Stimulated activated naive CD4-positive, alpha-beta T cell treated with Interleukin-2 at 50 U/mL for 16 hours (primary cell): ENCODE measurements at places on chromosomes 13 and 19.

DNA sequence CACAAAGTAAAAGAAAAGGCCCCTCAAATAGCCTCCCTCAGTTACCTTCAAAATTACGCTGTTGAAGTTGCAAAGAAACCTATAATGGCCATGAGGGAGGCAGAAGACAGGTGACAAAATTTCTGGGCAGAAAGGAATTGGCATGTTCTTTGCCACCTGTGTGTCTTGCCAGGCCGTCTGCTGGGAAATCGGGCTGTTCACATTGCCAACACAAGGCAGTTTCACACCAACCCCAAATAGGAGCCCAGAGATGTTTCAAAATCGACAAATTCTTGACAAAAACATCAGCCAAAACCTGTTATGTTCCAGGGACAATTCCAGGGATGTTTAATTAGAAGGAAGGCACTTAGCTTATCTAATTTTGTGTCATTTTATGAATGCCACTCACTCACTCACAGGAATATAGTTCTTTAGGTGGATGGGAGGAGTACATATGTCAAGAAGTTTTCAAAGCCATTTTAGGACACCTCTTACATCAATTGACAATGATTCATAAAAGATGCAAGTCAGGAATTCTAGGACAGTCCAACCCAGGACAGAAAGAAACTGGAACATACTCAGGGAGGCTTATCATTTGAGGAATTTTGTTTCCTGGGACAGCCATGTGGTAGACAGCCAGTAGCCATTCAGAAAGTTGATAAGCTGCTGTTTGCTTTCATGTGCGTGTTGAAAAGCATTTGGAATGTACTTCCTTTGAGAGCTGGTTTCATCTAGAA, 164.5 kb downstream of the RGCC start:
- no peak for DNase-seq

DNA sequence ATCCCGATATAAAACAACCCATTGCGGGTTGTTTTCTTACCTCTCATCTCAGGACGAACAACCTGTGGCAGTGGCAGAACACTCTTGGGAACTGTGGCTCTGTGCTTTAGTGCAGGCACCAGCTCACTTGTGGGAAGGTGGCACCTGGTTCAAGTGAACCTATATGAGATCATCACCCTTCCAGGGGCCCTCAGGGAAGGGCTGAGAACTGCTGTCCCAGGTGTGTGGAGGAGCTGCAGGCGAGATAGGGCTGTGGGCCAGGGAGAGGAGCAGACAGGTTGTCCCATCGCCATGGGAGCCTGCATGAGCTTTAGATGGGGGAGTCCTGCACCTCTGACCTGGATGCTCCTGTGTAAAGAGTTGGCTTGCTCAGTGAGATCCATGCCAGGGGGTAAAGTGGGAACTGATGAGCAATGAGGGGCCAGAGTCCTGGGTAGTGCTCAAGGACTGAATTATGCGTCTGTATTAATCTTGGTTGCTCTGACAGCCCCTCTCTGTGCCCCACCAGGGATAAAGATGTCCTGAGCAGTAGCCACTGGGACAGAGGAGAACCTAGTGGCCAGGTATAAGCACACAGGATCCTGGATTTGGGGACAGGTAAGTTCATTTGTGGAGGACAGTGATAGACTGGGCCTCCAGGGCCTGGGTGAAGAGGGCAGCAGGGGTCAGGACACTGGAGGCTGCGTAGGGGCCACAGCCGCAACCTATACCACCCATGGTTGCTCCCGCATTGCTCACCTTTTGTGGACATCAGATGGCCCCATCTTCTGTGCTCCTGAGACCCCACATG, 8.7 kb downstream of the CEACAM4 start:
- no peak for DNase-seq

GRCh38 chr13:113923376-113924063, 50.4 kb downstream of the C13orf46 start:
- DNase-seq = no peak

DNA sequence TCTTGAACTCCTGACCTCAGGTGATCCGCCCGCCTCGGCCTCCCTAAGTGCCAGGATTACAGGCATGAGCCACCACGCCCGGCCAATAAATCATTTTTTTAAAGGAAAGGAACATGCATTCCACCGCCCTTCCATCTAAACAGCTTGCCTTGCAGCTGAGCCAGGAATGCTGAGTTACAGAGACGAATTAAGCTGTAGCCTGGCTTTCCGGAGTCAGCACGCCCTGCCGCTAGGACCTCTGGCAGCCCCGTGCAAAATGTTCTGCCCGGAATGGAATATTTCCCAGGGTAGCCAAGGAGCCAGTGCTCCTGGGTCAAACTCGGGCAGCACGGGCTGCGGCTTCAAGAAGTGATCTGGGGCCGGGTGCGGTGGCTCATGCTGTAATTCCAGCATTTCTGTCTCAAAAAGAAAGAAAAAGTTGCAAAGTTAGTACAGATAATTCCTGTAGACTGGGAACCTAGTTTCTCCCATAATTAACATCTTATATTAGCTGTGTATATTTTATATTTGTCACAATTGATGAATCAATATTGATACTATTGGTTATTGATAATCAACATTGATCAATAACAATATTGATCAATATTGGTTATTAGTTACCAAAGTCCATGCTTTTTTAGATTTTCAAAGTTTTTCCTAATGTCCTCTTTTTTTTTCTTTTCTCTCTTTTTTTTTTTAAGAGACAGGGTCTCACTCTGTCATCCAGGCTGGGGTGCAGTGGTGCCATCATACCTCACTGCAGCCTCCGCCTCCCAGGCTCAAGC, 19.2 kb downstream of the ATCAY start:
- DNase-seq = no peak

DNA sequence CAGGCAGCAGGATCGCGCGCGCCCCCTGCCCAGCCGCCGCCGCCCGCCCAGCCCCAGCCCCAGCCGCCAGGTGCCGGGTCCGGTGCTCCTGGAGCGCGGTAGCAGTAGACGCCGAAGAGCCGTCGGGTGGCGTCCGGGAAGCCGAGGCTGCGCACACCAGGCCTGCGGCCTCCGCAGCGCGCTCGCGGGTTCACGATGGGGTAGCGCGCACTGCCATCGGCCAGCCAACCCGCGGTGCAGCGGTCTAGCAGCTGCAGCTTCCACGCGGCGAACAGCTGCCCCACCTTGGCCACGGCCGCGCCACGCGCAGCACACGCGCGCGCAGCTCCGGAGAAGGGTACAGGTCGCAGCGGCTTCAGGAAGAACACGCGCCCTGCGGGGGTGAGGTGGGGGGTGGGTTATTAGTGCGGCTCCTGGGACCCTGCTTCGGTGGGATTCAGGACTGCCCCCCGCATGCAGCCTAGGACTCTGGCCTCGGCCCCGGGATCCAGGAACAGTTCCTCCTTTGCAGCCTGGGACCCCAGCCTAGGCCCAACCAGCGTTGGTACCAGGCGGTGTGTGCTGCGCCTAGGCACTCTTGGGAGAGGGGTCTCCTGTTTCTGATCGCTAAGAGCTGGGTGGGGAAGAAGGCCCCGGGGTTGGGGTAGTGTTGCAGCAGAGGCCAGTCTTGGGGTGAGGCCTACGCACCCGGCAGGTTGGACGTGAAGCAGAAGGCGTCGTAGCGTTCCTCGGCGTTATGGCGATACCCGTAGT, 15.1 kb downstream of the TM6SF2 start:
- DNase-seq = no peak

DNA sequence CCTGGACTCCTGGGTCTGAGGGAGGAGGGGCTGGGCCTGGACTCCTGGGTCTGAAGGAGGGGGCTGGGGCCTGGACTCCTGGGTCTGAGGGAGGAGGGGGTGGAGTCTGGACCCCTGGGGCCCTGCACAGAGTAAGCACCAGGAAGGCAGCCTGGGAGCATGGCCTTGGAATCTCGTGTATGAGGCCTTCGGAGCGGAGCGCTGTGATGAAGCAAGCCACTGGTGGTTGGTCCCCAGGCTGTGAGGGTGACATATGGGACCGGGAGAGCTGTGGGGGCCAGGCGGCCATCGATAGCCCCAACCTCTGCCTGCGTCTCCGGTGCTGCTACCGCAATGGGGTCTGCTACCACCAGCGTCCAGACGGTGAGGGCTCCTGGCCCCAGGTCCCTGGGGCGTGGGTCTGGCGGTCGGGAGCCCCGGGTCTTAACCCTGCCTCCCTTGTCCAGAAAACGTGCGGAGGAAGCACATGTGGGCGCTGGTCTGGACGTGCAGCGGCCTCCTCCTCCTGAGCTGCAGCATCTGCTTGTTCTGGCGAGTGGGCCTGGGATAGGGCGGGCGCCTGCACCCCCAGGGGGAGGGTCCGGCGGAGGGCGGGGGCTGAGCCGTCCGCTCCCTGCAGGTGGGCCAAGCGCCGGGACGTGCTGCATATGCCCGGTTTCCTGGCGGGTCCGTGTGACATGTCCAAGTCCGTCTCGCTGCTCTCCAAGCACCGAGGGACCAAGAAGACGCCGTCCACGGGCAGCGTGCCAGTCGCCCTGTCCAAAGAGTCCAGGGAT, 918 bp downstream of the TMEM190 start:
- DNase-seq = no peak

DNA sequence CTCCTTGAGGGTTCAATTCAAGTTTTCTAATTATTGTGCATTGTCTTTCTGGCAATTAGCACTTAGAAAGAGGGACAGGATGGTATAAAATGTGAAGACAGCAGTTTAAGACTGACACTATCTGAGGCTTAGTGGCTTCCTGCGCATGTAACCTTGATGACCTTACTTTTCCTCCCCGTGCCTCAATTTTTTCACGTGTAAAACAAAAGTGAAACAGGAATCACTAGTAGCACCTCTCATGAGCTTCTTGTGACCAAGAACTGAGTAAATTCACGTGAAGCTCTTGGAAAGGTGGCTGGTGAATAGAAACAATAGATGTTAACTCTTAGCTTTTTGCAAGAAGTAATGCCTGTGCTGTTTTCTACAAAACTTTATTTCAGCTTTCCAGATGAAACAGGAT, 233.9 kb downstream of the LMO7 start:
- DNase-seq = no peak

GRCh38 chr13:27170221-27170515, 1.4 kb downstream of the USP12 start:
- no peak for DNase-seq

DNA sequence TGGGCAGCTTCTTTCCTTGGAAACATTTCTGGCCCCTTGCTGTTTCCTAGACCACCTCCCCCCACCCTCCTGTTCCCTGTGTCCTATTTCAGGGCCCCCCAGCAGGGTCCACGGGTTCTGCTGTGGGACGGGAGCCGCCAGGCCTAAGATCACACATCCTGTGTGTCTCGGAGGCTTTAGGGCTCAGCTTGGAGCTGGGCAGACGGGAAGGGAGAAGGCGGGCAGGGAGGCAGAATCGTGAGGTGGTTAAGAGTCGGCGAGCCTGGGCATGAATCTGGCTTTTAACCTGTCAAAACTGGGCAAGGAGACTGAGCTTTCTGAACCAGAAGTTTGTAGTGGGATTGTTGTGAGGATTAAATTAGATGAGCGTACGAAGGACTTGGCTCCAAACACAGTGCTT, 4.8 kb downstream of the KCNC3 start:
- no peak for DNase-seq

DNA sequence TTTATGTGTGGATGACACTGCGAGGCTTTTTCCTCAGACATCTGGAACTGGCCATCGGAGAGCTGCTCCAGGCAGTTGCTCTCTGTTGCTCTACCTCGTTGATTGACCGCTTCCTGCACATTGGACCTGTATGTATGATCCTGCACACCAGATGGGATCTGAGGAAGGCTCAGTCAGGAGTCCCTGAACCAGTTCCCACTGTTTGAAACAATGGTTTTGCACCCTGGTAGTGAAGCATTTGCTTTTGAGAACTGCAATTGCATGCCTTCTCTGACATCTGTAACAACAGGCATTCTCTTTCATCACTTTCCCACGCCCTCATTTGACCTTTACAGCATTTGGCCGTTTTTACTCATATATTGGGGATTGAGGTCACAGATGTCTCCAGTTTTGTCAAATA, 61.1 kb upstream of the NPAS1 start:
- no peak for DNase-seq

DNA sequence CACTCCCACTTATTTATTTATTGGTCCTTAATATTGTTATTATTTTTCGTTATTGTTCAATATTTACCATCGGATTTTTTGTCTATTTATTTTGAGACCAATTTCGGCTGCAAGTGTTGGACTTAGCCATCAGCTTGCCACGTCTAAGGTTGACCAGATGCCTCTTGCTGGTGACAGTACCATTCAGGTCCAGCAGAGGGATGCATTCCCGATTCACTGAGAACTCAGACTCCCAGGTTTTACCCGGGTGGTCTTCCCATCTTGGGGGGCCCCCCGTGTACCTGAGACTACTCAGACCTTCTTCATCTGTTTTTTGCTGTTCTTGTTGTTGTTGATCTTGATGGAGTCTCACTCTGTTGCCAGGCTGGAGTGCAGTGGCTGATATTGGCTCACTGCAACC, 1435.2 kb downstream of the UQCRFS1 start:
- no peak for DNase-seq

DNA sequence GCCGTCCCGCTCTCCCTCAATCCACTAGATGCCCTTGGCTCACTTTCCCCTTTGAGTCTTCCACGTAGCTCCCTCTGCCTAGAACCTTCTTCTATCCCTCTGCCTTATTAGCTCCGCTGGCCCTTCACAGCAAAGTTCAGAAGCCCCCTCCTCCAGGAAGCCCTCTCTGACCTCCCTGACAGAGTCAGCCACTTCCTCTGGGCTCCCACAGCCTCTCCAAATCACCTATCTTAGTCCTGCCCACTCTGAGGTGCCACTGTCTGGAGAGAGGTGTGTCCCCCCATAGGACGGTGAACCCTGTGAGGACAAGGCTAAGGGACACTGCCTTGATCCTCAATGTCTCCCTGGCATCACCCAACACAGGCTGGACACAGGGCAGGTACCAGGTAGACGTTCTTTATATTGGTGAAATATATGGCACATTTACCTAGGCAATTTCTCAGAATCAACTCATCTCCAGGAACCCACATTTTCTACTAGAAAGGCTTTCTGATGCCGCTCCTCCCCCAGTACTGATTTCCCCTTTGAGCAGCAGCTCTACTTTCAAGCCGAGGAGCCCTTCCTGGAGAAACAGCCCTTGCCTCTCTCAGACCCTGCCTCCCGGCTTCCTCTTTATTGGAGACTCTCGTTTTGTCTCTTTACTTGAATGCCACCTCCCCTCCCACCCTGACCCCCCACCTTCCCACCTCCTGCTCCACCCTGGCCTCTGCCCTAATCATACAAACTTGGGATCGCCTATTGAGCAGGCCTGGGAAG, 3.4 kb upstream of the TGFB1 start:
- DNase-seq = peak; percentile 26

- no peak for DNase-seq
Measured at GRCh38 chr19:41705393-41706174, 2.8 kb upstream of the CEACAM5 start.

- DNase-seq = no peak
Measured at GRCh38 chr19:55391702-55392615, 6.2 kb downstream of the RPL28 start.

DNA sequence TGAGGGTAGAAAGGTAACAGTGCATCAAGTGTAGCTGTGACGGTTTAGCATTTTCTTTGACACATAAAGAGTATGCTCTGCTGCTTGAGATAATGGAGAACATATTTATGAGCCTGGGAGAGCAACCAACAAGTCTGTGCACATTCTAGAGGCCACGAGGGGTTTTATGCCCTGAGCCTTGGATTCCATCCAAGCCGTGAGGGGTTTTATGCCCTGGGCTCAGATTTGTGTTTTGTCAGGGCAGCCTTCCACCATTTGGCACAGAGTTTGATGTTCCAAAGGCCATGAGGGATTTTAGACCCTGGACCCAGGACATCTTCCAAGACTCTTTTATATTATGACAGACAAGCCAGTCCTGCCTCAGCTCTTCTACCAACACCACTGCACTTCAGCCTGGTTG, 106.4 kb downstream of the ZNF486 start:
- no peak for DNase-seq

- no peak for DNase-seq
Measured at GRCh38 chr19:4448147-4448985, 9.2 kb downstream of the UBXN6 start.

- no peak for DNase-seq
Measured at GRCh38 chr19:32138416-32138815, 207.0 kb upstream of the ZNF507 start.
